ENCODE measurements at places on chromosomes 3 and 15.

DNA sequence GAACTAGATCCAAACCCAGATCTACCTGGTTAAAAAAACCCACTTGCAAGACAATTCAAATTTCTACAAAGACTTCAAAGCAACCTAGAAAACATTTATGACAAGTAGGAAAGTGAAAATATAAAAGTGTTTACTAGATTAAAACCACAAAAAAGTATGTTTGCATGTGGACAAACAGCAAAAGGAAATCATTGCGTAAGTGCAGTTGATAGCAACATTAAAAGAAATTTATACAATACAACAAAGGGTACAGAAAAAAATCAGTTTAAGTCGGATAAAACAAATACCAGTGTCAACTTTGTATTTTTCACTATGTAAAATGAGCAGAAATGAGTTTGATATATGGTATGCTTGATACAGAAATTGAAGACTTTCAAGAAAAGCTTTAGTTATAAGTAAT is 2.6 kb downstream of the EIF5A2 start:
- peaks cover 6% of the 10 kb centered on the region for H3K4me1 ChIP-seq
- H3K27me3 ChIP-seq, result no peaks in the 10 kb centered on the region
- DNase-seq, result no peak
- no peak overlapping the region for H3K27ac ChIP-seq
- no peak overlapping the region for H3K4me3 ChIP-seq
- no peaks in the 10 kb centered on the region for H3K36me3 ChIP-seq

DNA sequence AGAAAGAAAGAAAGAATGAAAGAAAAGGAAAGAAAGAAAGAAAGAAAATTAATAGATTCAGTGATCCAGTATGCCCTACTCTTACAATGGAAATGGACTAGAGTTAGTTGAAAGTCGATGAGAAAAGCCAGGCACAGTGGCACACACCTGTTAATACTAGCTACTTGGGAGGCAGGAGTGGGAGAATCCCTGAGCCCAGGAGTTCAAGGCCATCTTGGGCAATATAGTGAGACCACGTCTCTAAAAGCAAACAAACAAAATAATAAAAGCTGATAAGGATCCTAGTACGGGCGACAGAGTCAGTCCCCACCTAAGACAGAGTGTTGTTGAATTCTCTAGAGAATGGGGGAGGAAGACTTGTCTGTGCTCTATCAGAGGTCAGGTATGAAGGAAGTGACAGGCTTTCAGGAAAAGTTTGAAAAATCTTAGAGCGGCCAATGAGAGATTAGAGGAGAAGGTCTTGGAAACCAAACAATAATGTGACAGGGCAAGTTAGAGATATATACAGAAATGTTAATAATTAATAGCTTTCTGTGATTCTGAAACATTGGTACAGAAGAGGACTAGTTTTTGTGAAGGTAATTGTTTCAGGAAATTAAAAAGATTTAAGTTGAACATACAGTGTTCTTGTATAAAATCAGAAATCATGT is 117.9 kb upstream of the PTX3 start:
- H3K27me3 ChIP-seq, result no peaks in the 10 kb centered on the region
- no peak for DNase-seq
- H3K27ac ChIP-seq, result no peak overlapping the region

DNA sequence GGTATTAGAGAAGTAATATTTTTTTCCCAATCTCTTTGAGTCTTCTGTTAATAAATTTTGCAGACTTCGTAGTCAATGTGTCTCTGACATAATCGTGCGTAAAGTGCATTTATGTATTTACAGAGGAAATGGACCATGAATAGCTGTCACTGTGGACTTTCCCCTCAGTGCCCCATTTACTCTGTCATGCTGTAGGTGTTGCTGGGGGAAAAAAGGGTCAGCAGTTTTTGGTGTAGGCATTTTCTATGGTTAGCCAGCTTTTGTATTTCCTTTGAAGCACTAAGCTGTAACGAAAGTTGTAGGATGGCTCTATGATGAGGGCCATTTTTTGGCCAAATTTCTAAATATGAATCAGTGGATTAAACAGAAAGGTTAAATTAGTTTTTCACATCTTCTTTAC is 598.4 kb downstream of the FGF12 start:
- H3K27me3 ChIP-seq, result no peaks in the 10 kb centered on the region
- H3K27ac ChIP-seq, result no peak overlapping the region
- H3K4me1 ChIP-seq, result no peaks in the 10 kb centered on the region
- no peak overlapping the region for H3K4me3 ChIP-seq

- H3K36me3 ChIP-seq, result no peaks in the 10 kb centered on the region
- H3K27ac ChIP-seq, result no peak overlapping the region
- H3K27me3 ChIP-seq, result no peaks in the 10 kb centered on the region
- DNase-seq, result no peak
- H3K4me1 ChIP-seq, result no peaks in the 10 kb centered on the region
These were observed 147.8 kb downstream of the SLCO3A1 start for GRCh38 chr15:92001307-92001706.

DNA sequence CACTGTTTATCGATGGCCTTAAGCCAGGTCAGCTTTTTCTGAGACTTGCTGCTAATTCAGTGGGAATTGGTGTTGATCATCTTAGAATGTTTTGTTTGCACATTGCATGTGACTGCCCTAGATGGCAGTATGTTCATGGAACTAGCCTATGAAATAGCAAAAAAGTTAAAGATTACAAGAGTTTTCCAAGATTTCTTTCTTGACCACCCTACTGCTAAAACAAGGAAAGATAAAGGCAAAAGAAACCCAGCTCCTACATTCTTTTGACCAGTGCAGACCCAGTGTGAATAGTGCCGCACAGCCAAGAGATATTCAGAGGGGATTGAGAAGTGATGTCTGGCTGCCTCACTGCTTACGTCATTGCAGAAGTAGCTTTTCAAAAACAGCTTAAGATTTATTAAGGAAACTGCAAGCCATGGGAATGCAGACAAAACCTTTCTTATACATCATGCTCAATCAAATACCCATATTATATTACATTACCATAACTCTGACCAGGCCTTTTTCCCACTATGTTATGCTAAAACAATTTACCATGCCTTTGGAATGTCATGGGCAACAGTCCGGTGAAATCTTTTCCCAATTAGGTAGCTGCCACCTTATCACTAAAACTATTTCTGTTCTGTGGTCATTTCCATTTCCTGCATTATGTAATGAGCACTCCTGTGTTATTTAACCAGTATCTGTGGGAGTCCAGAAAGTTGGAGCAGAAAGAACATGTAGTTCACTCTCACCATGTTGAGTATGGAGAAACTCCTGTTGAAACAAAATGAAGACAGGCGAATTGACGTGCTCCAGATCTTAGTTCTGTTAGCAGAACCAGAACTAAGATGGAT is 6.0 kb downstream of the PHLDB2 start:
- H3K4me3 ChIP-seq, result no peak overlapping the region
- H3K27ac ChIP-seq, result peak overlapping the region; percentile 97
- H3K27me3 ChIP-seq, result no peaks in the 10 kb centered on the region
- no peaks in the 10 kb centered on the region for H3K36me3 ChIP-seq

DNA sequence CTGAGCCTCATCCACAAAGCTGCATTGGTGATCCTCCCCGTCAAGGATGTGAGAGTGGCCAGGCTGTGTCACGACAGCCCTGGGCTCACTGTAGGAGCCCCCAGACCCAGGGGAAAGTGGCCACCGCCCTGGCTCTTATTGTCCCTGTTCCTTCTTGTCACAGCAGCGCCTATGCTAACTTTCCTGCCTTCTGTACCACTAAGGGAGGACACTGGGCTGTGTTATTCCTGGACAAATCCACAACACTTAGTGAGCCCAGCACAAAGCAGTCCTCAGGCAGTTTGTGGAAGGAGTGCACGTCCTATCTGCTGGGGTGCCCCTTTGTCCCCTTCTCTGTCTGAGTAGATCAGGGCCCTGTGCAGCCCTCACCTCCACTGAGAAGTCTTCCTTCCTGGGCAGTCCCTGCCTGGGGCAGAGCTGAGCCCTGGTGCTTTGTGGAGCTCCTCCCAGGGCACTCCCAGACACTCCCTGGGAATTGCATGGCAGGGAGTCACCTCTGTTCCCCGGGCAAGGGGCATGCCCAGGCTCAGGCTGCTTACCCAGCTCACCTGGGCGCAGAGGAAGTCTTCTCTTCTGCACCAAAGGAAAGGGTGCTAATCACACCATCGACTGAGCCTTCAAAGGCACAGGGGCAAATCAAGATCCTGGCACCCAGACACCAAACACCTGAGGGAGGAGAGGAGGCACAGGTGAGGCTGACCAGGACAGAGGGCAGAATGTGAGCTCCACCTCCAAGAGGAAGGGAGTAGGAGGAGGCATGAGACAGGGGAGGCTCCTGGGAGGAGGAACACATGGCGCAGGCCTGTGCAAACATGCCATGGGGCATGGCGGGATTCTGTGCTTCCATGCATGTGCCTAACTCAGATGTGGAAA is 138.7 kb downstream of the KLF13 start:
- no peaks in the 10 kb centered on the region for H3K4me1 ChIP-seq
- DNase-seq, result no peak
- H3K27ac ChIP-seq, result no peak overlapping the region

DNA sequence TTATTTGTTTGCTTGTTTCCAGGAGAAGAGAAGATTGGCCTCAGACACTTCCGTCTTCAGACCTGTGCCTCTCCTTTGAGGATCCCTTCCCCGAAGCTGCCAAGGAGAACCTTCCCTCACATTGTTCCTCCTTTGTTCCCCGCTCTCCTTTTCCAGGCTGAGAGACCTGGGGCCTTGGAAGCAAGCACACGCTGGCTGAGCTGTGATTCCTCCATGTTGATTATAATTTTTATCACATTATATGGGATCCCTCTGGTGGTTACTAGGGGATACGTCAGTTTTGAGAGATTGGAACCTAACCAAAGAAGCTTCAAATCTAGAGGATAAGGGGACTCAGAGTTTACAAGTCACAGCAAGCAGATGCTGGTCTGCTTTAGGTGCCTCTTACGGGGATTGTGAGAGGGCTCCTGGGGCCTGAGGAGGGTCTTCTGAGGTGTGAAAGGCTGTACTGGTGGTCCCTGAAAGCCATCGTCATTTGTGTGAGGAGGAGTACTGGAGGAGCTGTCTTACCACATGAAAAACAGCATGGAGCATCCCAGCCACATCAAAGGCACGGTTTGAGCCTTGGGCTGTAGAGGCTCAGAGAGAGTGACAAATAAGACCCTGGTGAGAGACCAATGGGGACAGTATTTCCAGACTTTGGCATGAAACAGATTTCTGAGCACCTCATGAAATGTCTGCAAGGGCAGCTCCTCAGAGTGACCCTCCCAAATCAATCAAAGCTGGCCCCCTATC is 760.1 kb upstream of the CFAP20DC start:
- no peak overlapping the region for H3K4me3 ChIP-seq
- no peaks in the 10 kb centered on the region for H3K36me3 ChIP-seq
- no peak for DNase-seq
- H3K27ac ChIP-seq, result no peak overlapping the region
- H3K27me3 ChIP-seq, result no peaks in the 10 kb centered on the region

DNA sequence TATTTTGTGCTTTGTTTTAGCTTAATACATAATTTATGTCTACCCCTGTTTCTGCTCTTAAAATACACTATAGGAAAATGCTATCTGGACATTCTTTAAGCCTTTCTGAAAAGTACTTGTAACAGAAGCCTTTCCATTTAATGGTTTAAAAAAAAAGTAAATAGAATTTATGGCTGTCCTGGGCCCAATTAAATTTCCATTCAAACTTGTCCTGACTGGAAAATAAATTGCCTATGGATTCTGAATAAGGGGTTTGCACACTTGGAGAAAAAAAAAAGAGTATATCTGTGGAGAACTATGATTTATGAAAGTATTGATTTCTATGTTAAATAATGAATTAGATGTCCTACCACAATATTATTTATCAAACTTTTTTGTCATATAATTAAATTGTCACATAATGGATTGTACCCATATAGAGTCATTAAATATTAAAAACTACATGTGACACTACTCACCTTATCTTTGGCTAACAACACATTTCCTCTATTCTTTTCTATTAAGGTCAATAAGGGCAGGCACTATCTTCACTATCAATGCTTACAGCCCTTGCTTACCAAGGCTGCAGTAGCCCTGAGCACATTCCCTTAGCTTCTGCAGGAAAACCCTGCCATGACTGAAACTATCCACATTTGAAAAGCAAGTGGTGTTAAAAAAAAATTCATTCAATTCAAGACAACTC is 396.1 kb upstream of the ROBO2 start:
- no peak for DNase-seq
- H3K36me3 ChIP-seq, result no peaks in the 10 kb centered on the region
- no peaks in the 10 kb centered on the region for H3K4me1 ChIP-seq
- no peak overlapping the region for H3K27ac ChIP-seq
- no peak overlapping the region for H3K4me3 ChIP-seq

DNA sequence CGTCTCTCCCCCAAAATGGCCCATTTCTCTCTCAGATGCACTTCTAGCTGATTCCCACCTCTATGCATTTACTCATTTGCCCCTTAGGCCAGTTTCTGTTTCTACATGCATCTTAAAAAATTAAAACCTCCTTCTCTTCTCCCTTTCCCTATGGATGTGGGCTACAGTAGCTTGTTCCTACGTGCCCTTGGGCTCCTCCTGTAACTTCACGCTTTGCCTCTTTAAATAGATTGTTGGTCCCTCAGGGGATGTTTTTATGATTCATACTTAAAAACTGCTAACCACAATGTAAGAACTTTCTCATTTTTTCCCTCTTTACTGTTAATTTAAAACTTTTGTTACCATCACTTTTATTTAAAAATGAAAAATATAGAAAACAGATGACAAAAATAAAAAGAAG is 185.6 kb upstream of the MRPL3 start:
- no peaks in the 10 kb centered on the region for H3K36me3 ChIP-seq
- no peak for DNase-seq
- no peaks in the 10 kb centered on the region for H3K4me1 ChIP-seq
- no peak overlapping the region for H3K4me3 ChIP-seq
- H3K27me3 ChIP-seq, result no peaks in the 10 kb centered on the region

DNA sequence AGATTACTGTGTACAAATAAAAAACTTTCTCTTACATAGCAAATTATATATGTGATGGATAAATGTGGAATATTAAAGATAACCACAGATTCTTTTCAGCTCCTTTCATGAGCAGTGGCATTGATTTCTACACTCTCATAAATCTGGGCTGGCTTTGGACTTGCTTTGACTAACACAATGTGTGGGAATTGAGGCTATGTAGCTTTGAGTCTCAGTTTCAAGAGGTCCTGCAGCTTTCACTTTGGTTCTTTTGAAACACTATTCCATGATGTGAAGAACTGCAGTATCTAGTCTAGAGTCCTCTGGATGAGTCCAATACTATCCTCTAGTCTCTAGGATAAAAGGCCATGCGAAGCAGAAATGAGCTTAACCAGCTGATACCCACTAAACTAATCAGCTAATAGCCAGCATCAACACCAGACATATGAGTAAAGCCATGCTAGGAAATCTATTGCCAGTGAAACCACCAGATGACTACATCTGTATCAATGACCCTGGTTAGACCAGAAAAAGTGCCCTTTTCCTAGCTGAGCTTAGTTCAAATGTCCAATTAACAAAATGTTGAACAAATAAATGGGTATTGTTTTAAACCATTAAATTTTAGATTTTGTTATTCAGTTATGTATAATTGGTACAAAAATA is 274.9 kb upstream of the ZPLD1 start:
- peaks cover 14% of the 10 kb centered on the region for H3K4me1 ChIP-seq
- no peak overlapping the region for H3K4me3 ChIP-seq
- no peaks in the 10 kb centered on the region for H3K27me3 ChIP-seq
- DNase-seq, result no peak
- no peaks in the 10 kb centered on the region for H3K36me3 ChIP-seq

All from ascending aorta (tissue), 2 donors.